Erythroblast (primary cell): ENCODE measurements at places on chromosomes 7 and 10.

DNA sequence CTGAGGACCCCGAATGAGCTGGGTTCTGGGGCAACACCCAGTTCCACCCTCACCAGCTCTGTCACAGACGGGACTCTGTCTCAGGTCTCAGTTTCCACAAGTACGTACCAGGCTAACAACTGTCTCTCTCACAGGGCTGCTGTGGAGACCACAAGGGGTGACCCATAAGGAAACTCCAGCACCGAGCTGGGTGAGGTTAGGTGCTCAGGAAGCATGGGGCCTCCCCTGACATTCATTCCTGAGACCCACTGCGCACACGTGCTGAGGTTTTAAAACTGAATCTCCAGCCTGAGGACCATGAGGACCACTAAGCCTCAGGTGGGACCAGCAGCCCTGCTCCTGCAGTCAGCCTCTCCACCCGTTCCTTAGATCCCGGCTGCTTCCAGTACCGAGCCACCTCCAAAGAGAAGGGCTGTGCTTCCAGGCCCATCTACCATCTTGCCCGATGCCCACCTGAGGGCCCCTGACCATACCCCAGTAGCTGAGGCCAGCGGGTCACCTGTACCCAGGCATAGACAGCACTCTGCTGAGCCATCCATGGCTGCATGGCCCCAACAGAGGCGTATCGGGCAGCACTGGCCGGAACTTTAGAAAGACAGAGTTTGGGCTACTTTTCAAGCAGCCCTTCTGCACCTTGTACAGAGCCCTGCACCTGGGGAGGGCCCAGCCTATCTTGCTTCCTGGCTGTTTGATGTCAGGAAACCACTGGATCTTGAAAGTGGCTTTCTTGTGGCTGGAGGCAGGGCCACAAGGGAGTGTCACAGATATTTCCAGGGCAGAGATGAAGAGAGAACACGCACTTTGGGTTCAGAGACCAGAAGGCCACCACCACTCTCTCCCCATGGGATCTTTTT lies 18.7 kb downstream of the HSPA12A start:
- no peak for DNase-seq

- no peak for DNase-seq
These were observed 386.6 kb downstream of the DPP6 start for GRCh38 chr7:154438571-154439367.

GRCh38 chr10:117450940-117451339 lies 75.7 kb upstream of the PDZD8 start:
- no peak for DNase-seq

- no peak for DNase-seq
These were observed 254.6 kb downstream of the TFEC start for GRCh38 chr7:115775981-115776380.

GRCh38 chr7:106327538-106328481 lies 43.0 kb upstream of the NAMPT start:
- no peak for DNase-seq
